Brain microvascular endothelial cell (primary cell): ENCODE measurements at places on chromosomes 2 and 18.

DNA sequence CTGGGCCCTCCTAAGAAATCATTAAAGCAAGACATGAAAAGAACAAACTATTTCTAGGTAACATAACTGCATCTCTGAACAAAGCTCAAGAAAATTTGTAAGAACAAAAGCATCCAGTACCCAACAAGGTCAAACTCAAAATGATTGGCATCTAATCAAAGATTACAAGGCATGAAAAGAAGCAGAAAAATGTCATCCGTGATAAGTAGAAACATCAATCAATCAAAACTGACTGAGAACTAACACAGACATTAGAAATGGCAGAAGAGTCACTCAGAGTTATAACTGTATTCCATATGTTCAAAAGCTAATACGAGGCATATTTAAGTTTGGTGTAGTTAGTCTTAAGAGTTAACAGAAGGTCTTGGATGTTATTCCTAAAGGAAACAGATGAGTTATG lies 80.9 kb downstream of the VWA3B start:
- no peak for DNase-seq

DNA sequence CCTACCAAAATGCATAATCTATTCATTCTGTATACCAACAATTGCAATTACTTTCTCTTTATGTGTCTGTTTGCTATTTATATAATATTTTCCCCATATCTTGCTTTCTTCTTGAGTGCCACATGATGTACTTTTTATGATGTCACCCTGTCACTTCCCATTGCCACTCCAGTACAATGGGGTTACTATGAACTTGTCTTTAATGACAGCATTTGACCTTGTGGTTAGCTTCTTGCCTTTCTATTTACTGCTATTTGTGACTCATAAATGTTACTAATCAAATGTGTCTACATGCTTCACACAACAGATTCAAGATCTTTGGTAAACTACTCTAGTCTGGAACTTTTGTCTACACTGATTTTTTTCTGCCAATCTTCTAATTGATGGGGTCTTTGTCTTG lies 486.3 kb downstream of the NR4A2 start:
- no peak for DNase-seq

DNA sequence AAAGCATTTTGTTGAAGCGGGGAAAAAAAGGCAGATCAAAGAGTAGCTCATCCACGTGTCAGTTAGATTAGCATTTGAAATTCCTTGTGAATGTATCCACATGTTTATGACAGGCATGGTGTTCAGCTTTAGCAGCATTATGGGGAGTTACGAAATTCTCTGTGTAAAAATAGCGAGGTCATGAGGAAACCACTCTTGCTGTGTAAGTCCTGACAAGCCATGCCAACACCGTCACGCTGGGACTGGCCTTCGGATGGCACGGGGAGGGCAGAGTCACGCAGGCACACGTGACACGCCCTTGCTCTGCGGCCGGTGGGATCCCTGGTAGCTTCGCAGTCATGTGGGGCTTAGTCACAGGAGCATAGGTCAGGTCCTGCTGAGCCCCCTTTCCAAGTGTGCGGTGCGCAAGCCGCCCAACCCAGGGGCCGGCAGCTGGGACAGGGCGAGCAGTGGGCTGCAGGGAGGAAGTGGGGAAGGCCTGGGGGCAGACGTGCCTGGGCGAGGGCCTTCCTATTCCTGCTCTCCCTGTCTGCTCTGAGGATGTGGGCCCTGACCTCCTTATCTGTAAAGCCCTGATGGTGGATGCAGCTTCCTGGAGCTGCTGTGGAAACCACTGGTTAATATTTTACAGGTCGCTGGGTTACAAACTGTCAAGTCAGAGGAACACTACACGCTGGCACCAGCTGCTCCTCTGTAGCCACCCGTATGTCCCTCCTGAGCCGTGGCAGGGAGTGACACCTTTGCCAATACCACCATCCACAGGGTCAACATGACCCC lies 18.0 kb downstream of the MBP start:
- peak; percentile 89 for DNase-seq

DNA sequence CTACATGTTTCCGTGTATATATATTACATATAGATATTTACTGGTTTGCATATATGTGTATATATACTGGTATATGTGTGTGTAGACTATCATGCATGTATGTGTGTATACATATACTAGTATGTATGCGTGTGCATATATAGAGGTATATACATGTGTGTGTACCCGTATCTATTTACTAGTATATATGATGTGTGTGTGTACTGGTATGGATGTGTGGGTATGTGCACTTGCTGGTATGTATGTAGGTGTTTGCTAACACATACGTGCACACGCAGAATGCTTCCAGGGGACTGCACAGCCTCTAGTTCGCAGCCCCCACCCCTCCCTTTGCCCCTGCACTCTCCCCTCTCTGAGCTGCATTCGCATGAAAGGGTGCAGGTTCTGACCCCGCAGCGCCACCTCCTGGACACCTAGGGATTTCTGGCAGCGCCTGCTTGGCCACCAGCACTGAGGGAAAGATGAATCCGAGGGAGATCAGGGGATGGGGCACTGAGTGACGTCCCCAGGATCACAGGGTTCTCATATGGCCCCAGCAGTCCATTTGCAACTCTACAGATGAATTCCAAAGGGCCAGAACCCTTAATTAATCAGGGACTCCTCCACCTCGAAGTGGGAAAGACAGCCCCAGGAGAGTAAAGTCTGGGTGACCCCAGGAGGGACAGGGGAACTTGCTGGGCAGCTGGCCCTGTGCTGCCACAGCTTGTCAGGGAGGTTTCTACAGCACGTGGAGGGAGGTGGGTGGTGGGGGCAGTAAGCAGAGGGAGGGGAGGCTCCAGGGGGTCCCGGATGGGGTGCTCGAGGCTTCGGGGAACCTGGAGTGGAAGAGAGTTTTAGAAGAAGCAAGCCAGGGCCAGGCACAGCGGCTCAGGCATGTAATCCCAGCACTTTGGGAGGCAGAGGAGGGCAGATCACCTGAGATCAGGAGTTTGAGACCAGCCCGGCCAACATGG lies 66.8 kb upstream of the ASAP2 start:
- peak; percentile 59 for DNase-seq

- DNase-seq, result no peak
Measured at GRCh38 chr2:47097563-47097962, 57.5 kb downstream of the STPG4 start.

- no peak for DNase-seq
Measured at GRCh38 chr2:138881126-138881525, 100.9 kb upstream of the NXPH2 start.

DNA sequence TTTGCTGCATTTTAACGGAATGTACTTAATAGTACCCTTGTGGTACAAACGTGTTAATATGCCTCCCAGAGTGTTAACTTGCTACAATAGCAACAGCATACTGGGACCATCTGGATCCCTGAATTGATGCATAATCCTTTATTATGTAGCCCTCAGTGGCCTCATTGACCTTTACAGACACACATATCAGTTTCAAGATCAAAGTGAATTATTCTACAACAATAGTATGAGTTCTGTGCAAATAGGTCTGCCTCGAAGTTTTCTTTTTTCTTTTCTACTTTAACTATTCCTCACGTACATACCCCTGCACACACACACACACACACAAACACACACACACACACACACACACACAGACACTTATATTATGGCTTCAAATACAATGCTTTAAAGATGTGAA lies 1622.1 kb downstream of the LRP1B start:
- DNase-seq, result no peak

DNA sequence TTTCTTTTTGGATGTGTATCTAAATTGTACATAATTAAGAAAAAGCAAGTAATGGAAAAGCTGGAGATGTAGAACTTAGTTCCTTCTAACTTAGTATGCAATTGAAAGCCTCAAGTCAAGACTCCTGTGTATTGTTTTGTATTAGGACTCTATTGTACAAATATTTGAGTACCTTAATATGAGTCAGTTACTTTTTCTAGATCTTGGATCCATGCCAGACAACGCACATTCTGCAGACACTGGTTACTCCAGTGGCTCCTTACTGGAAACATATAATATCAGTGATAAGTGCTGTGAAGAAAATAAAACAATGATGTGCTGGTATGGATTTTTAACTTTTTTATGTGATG lies 1.5 kb downstream of the SLC39A10 start:
- DNase-seq, result peak; percentile 83

DNA sequence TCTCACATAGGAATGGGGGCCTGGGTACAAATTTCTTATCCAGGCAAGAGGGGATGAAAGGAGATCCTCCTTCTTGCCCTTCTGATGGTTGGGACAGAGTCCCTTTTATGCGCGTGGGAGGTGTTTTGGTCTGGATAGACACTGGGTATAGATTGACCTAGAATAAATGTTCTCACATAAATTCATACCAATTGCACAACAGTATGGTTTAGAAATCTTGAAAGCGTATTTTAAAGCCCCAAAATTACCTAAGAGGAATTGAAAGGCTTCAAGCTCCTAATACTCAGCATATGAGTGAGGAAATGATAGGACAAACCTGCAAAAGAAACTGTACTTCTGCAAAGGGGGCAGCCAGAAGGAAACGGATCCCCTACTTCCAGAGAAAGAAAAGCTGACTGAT lies 2.6 kb upstream of the BCL2 start:
- DNase-seq, result no peak

- no peak for DNase-seq
Measured at GRCh38 chr2:201842131-201842860, 36.0 kb downstream of the CDK15 start.

GRCh38 chr2:23530206-23530908 lies 145.4 kb downstream of the KLHL29 start:
- no peak for DNase-seq
